ENCODE measurements at places on chromosomes 6 and 20. TPM values are rescaled to one million over a fixed set of nuclear protein-coding genes. Genes with fewer than 3 reads are reported as not detected.

GRCh38 chr6:89830170-89830809, 610 bp downstream of the CASP8AP2 start:
- DNase-seq, result no peak

- DNase-seq, result no peak
Measured at GRCh38 chr20:44302026-44302669, 8.9 kb downstream of the FITM2 start.

PPP1R14C gene
- 0.61 TPM for total RNA-seq

DNA sequence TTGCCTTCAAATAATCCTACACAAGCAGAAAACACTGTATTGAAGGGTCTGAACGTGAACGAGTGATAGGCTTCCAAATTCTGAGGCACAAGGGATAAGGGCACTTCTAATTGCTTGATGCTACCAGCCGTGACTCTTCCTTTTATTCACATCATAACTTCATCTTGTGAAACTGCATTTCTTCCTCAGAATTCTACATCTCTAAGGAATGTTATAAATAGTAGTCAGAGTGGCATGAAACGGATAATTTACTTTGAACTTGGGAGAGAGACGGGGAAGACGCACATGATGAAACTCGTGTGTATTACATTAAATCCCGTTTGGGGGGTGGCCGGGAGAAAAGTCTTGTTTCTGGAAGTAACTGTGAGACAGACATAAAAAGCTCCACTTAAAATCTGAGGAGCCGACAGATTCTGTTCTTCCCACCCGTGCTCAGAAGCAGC, 754 bp downstream of the HDDC2 start:
- DNase-seq, result no peak

DNA sequence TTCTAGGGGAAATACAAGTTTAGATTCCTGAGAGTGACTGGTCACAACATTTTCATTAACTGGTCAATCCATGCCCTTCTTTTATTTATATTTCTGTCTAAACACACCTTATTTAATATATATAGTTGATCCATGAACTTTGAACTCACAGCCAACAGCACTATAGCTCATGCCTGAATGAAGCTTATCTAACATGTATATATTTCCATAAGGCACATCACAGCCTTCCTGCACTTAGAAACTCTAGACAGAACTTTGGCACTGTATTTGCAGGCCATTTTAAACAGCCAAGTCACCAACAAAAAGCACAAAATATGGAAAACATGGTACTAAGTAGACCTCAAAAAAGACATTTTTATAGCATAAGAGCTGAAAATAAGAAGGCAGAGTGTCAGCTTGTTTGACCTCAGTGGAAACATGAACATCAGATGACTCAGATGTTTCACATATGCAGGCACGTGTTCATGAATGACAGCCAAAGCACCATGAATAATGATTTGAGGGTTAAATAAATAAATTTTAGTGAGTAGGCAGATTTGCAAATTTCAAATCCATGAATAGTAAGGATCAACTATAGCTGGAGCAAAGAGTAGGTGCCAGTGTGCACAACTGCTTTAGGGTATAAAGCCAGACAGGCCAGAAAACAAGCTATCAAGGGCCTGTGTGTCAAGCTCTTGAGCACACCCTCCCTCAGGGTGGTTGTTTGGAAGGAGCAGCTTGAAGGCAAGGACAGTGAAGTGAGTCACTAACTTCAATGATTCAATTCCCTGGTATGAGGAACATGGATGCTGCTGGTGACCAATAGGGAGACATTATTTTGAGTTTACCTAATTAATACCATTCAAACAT, 88.9 kb upstream of the NT5E start:
- DNase-seq, result no peak

GRCh38 chr6:153023977-153024708, 21.6 kb upstream of the MTRF1L start:
- peak; percentile 54 for DNase-seq

- peak; percentile 82 for DNase-seq
Measured at GRCh38 chr6:51753635-51754034, 333.8 kb downstream of the PKHD1 start.

- DNase-seq, result no peak
Measured at GRCh38 chr20:11403711-11404110, 514.0 kb upstream of the BTBD3 start.

- DNase-seq, result peak; percentile 52
Measured at GRCh38 chr20:36447101-36447500, 94.2 kb upstream of the MYL9 start.

SYNGAP1 gene
- total RNA-seq, result 101 TPM

DNA sequence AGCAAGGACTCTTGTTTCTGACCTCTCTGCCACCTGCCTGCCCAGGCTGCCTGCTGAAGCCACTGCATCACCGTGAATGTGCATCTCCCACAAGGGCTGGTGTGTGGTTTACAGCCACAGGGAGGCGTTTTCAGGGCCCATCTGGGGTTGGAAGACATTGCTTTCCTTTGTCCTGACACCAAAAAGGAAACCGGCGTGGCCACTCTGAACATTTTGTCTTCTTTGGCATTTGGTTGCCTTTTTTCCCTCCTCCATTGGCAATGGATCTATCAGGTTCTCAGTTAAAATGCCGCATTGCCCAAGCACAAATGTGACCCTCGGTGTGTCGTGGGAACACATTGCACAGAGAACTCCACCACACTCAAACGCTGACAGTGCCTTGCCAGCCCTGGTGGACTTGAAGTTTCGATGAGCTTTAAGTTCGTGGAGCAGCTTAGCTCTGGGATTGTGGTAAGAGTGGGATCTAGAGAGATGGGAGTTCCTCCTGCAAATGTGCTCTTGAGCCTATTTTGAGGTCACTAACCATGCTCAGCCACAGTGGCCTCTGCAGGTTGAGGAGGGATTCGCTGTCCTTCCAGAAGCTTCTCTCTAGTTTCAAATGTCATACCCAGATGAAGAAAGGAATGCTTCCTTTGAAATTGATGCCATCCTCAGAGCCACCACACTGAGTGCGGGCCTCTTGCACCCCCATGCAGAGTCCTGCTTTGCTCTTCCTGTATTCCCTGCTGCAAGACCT, 14.8 kb upstream of the PCK1 start:
- no peak for DNase-seq

DNA sequence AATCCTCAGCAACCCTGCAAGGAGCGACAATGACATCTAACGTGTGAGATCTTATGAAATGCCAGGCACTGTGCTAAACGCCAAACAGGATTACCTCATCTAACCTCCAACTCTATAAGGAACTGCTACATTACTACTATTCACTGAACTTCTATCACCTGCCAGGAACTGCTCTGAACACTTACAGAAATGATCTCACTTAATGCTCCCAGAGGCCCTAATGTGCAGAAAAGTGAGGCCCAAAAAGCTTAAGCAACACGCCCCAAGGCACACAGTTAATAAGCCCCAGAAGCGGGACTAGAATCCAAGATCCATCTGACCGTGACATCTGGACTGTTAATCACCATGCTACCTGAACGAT, 28.5 kb downstream of the TRAM2 start:
- DNase-seq, result no peak

ATP6V1G2 gene
- 2.9 TPM for total RNA-seq

DNA sequence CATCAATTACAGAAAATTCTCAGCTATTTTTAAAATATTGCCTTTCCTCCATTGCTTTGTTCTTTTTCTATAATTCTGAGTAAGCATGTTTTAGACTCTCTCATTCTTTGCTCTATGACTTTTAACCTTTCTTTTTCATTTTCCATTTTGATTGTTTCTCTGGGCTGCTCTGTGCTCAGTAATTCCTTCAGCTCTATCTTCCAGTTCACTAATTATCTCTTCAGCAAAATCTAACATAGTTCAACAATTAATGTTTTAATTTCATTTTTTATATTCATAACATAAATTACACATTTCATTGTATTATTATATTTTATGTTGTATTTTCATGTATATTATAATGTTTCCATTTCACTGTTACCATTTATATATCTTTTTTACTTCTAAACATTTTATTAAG, 198.8 kb upstream of the NOX3 start:
- no peak for DNase-seq

ZNFX1 gene
- total RNA-seq, result 11.3 TPM

DNA sequence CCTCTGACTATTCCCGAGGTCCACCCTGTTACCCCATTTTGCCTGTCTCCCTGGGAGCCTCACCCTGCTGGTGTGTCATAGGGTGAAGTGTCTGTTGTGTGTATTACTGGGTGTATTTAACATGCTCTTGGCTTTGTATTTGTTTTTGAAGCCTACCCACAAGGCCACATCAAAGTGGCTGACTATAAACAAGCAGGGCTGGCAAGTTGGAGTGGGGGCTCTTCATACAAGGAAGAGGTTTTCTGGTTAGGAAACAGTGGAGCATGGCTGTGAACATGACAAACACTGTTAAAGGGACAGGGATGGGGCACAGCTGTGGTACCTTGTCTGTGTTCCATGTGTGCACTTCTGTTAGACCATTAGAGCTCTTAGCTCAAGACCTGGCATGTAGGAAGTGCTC, 26.3 kb downstream of the HECA start:
- DNase-seq, result no peak

DNA sequence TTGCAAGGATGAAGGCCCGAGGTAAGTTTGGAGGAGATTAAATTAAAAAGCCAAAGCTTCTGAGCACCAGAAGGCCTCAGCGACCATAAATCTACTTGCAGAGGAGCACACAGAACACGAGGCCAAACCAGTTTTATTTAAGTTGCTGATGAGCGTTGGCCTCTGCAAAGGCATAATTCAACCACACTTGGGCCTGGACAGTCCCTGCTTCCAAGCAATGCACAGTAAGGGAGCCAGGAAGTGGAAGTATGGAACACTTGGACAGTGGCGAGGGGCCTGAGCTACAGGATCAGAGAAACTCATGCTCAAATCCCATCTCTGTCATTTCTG, 92.8 kb downstream of the PTPRT start:
- no peak for DNase-seq

DNA sequence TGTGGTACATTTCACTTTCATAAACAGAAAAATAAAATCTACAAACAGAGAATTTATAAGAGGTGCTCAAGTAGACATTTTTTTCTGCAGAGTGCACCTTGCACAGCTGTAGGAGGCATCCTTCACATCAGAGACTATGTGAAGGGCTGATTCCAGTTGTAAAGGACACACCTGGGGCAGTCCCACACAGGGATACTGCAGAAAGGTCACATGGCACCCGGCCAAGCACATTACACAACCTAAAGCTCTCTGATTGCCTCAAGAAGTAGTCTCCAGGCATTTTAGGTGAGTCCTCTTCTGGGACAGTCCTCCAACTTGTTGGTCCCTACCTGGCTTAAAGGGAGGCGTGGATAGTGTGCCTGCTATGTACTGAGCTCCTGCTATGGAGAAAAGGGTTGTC, 502.9 kb upstream of the NOX3 start:
- DNase-seq, result no peak

GRCh38 chr6:7183707-7184106, 75.9 kb downstream of the RREB1 start:
- DNase-seq, result no peak

- DNase-seq, result no peak
Measured at GRCh38 chr6:16496991-16497801, 258.8 kb downstream of the GMPR start.

TCF21 gene
- total RNA-seq, result not detected

GRCh38 chr6:154732538-154733182, 556 bp upstream of the SCAF8 start:
- peak; percentile 33 for DNase-seq

DNA sequence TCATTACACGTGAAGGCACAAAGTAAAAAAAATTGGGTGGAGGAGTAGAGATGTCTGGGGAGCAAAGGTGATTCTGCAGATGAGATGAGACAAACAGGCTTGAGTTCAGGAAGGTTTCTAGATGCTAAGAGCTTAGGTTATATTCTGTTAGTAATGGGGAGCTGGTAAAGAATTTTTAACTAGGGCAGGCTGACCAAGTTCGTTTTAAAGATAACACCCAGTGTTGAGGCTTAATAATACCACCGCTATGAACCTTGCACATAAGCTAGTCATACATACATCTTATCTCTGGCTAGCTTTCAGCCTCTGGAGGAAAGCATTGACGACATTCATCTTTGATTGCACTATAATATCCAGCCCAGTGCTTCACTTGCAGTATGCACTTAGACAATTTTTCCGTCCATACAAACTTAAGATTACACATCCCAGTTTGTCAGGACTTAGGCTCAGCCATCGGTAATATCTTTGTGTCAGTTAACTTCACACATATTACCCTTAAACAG, 12.1 kb downstream of the NHSL1 start:
- no peak for DNase-seq
